HCT116 (cell line): ENCODE measurements at places on chromosomes 6 and 20.

GRCh38 chr6:110054664-110055386 lies 76.7 kb downstream of the GPR6 start:
- DNase-seq = no peak

DNA sequence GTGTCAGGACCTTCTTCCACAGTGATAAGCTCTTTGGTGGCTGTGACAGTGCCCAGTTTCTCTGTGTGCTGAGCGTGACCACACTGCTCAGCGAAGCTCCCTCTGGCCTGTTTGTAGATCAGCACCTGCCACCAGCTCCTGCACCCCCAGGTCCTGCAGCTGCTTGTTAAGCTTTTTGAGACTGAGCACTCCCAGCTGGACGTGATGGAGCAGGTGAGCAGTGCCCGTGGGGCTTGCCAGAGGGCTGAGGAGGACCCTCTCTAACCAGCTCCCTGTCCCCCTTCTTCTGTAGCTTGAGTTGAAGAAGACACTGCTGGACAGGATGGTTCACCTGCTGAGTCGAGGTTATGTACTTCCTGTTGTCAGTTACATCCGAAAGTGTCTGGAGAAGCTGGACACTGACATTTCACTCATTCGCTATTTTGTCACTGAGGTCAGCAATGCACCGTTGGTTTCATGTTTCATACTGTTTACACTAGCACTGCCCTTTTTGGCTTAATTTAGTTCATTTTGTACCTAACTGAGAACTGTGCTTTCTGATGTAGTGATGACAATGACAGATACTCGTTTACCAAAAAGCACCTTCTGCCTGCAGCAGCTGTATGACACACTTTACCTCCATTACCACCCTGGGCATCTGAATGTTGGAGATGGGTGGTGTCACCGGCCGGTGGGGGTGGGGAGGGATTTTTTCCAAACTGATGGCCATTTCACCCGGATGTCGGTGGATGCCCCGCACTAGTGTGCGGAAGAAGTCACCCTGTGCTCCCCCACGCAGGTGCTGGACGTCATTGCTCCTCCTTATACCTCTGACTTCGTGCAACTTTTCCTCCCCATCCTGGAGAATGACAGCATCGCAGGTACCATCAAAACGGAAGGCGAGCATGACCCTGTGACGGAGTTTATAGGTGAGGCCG lies 12.5 kb downstream of the NELFCD start:
- no peak for DNase-seq

GRCh38 chr20:5652626-5653553 lies 97.3 kb upstream of the SHLD1 start:
- DNase-seq = no peak

DNA sequence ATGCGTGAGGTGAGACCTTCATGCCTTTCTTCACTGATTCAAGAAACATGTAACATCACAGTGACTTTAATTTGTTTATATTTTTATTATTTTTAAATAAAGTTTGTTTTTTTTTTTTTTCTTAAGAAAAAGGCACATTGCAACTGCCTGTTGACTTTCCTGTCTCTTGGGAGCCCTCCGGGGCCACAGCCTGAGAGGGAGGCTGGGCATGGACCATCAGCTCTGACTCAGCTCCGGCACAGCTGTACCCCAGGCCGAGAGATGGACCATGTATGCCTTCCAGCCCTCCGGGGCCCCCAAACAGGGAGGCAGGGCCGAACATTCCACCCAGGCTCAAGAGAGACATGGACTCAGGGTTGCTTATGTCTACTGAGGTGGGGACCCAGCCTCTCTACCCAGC lies 99.9 kb downstream of the NFATC2 start:
- DNase-seq = no peak

DNA sequence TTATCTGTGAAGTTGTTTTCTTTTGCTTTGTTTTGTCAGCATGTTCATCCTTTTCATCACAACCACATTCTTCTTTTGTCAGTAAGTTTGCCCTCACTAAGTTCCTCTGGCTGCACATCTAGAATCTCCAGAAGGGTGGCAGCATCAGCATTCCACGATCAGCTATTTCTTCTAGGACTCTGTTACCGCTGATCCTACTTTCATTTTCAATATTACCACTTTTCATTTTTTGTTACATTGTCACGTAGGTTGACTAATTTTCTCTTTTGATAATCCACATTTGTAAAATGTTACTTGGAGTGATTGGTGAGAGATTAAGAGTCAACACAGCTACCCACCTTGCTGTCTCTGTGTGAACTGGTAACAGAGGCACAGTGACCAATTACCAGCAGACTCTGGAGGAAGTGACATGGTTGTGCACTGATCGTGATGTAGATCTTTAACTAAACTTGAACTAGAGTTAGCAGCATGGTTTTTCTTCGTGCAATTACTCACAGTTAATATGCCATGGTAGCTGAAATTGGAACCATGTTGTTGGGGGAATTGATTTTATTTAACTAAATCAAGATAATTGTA lies 307.9 kb upstream of the SLC35B3 start:
- peak; percentile 8 for DNase-seq

- DNase-seq = peak; percentile 41
Observed at GRCh38 chr20:32761831-32762753, at the start of gene DNMT3B. TSS of gene DNMT3B (plus strand) at chr20:32762385. CDS start at chr20:32780324, 17,939 bp downstream.
